ENCODE measurements at places on chromosomes 1 and 21. TPM values are rescaled to one million over a fixed set of nuclear protein-coding genes. Genes with fewer than 3 reads are reported as not detected.
A peak's percentile ranks its signal among the peaks of the same experiment; 100 is the strongest.

DNA sequence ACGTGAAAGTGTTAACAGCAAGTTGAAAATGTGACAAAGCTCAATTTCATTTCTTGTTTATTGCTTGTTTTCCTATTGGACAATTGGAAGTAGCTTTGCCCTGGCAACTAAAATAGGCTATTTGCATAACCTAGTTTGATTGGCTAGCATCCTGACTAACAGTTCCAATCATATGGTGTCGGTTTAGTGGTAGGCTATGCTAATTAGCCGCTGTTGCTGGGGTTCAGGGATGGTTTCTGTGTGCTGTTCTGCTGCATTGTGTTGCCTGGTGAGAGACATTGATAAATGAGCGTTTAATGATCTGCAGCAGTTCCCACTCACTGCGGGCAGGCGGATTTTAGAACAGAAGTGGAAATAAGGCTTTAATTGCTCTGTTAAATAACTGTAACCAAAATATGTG is 68.5 kb downstream of the DYRK1A start:
- DNase-seq = peak; percentile 94

The FCRL6 gene
- total RNA-seq = not detected

The SEC16B gene
- 0.17 TPM for total RNA-seq

The TSSK3 gene
- 0.58 TPM for total RNA-seq

The ATP1A4 gene
- total RNA-seq = not detected

The S100A3 gene
- 10.2 TPM for total RNA-seq

All from epithelial cell of proximal tubule (primary cell).